ENCODE measurements at places on chromosomes 11 and 22. TPM values are rescaled to one million over a fixed set of nuclear protein-coding genes. Genes with fewer than 3 reads are reported as not detected.

DNA sequence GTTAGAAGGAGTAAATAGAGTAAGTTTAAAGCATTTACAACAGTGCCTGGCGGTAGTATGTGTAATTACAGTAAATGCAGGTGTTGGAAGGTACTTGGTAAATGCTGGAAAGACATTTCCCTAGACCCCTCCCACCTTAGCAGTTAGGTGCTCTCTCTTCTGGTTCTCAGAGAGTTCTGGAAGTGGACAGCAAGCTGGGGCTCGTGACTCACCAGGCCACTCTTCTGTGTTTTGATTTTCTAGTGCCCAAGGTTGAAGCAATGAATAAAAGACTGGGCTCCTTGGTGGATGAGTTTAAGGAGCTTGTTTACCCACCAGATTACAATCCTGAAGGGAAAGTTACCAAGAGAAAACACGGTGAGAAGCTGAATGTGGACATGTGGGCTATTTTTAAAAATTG lies 27.6 kb downstream of the SNU13 start:
- DNase-seq, result no peak

DNA sequence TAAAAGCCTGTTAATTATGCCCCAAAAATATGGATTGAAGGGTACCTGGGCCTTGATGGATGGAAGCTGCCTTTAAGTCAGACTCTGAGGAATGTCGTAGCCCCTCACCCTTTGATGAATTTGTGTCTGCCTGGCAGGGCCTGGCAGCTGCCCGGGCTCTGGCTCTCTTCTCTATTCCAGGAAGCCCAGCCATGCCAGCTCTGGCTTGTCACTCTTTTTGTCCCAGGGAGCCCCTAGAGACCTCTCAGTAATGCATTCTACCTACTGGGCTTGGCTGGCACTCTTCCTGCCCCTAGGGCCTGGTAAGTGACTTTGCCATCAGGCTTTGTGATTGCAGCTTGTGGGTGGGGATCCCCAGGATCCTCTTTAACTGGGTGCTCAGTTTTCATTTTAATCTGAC lies 103.8 kb downstream of the GRIK4 start:
- DNase-seq, result no peak

DNA sequence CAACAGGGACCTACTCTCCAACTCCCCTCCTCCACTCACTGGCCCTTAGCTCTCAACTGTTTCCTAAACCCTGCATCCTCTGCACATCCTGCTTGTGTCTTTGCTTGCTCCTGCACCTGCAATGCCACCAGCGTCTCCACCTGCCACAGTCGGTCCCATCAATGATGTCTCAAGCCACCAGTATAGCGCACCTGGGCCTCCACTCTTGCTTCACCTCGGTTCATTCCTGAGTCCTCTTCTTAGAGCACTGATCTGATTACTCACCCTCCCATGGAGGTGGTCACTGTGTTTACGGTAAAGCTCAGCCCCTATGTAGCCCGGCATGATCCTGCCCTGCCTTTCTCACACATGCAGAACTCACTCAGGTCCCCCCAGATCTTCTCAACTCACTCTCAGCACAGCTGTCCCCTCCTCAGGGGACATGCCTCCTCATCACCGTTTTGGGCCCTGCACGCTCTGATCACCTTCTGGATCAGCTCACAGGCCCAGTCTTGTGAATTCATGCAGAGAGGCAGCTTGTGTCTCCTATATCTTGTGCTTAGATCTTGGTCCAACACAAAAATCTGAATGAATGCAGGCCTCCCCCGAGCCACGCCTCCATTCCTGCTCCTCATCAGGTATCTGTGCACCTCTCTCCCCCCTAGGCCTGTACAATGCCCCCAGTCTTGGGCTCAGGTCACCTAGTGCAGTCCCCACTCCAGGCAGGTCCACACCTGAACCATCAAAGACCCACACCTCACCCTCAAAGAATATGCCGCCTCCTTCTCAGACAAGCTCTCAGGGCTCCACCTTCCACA lies 31.4 kb downstream of the TRIM29 start:
- no peak for DNase-seq

GRCh38 chr22:40635043-40635939 lies 1.2 kb downstream of the MRTFA start:
- DNase-seq, result no peak

DNA sequence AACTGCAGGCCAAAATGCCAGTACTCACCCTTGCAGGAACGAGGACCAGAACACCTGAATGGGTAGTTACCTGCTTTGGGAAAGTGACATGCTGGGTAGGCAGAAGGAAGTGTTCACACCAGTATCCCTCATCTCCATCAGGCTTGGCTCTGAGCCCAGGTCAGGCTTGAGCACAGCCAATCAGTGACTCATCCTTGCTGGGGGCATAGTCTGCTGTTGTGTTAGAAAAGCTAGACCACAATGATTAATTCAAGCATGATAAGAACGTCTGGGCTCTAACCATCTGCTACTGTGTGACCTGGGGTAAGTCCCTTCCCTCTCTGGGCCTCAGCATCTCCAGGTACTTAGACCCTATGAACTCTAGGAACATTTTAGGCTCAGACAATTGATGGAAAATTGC lies 450.4 kb downstream of the MIAT start:
- peak; percentile 25 for DNase-seq

The TIGD3 gene
- 1.3 TPM for total RNA-seq

The KRTAP5-11 gene
- total RNA-seq, result not detected

The IL10RA gene
- not detected for total RNA-seq

The KRTAP5-3 gene
- not detected for total RNA-seq

The NXF1 gene
- total RNA-seq, result 33.1 TPM

The BCO2 gene
- 2.9 TPM for total RNA-seq

The ZFTA gene
- 29.5 TPM for total RNA-seq
